ENCODE measurements at places on chromosomes 4 and X.
A peak's percentile ranks its signal among the peaks of the same experiment; 100 is the strongest.

DNA sequence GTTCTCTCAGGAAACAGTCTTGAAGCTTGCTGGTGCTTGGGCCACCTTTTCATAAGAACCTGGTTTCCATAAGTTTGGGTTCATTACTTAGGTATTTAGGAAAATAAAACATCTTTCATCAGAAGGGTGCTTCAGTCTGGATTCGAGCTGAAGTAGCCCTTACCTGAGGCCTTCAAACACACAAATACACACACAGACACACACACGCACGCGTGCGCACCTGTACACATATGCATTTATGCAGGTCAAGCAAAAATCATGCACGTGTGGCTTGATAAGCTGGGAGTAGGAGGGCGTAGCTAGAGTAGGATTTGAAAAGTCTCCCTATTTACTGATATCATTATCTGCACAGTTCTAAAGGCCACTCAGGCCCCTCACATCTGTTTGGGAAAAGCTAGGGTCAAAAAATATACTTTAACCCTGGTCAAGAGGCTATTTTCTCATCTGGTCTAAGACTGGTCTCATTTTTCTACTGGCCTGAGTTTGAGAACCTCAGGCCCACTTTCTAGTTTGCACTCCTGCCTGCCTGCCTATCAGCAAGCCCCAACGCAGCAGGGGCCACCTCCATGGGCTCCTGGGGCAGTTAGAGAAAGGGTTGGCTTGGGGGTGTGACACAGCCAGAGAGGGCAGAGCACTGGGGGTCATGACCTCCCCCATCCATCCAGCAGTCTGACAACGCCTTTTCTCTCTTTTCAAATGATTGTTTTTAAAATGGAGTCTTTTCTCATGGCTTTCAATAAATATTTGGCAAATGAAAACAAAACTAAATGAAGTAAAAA lies 64.3 kb downstream of the RASL11B start:
- no peak for DNase-seq

GRCh38 chr4:145613566-145614232 lies 5.5 kb upstream of the MMAA start:
- peak; percentile 18 for DNase-seq

GRCh38 chr4:17722356-17722700 lies 59.1 kb downstream of the FAM184B start:
- no peak for DNase-seq

- no peak for DNase-seq
These were observed 49.7 kb downstream of the NELFA start for GRCh38 chr4:1959104-1959384.

GRCh38 chrX:136200466-136200865 lies 50.7 kb downstream of the MAP7D3 start:
- DNase-seq, result peak; percentile 14

- DNase-seq, result no peak
These were observed 243.2 kb downstream of the SPOCK3 start for GRCh38 chr4:166991006-166991561.

GRCh38 chr4:183443655-183444213 lies 702 bp upstream of the CDKN2AIP start:
- DNase-seq, result peak; percentile 14

GRCh38 chr4:119671205-119671604 lies 42.6 kb upstream of the PDE5A start:
- DNase-seq, result no peak

DNA sequence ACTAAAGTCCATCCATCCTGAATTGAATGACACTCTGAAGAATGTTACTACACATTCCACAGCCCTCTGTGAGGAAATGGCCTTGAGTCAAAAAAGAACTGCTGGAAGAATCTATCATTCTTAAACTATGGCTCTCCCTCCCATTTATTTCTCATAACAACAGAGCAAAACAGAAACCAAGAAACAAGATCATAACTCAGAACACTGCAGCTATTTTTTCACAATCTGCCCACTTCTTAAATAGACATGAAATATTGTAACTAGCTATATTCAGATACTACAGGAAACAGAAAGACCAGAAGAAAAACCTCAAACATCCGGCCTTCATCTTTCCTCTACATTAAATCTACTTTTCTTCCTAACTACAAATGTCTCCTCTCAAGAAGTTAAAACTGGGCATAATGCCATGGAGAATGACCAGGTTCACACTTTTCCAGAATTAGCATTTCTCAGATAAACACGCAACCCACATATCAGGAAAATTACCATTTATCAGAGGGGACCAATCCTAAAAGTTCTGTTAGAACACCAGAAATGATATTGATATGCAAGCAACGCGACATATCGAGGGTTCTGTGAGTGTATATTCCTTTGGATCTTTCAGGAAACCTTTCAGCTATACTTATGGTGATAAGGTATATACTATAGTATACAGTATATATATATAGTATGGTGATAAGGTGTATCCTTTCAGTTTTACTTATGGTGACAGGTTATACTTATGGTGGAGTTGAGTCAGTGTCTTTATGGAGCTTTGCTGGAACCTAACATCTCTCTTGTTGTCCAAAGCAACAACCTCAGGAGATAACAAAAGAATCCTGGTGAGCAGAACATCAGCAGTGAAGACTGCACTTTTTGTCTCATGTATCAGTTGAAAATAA lies 60.4 kb upstream of the IRF2 start:
- peak; percentile 4 for DNase-seq

GRCh38 chr4:112031712-112032328 lies 113.4 kb upstream of the FAM241A start:
- DNase-seq, result peak; percentile 38

- DNase-seq, result no peak
These were observed 225.1 kb downstream of the FAM47A start for GRCh38 chrX:33906971-33907370.

DNA sequence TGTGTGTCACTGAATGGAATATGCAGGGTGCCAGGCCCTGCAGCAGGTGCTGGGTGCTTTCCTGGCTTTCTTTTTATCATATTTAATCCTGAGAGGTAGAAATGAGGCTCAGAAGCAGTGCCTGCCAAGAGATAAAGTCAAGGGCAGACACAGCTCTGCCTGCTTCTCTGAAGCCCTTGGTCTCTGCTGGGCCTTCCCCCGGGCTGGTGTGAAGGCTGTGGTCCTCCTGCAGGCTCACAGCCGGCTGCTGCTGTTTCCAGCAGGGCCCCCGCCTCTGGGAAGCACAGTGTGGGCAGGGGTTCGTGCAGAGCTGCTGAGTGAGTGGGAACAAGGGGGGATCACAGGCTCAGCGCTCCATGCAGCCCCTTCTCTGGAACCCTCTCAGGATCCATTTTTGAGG lies 49.6 kb downstream of the TBC1D14 start:
- no peak for DNase-seq

GRCh38 chrX:11665168-11666111 lies at the start of gene ARHGAP6:
TSS of gene ARHGAP6 (minus strand) at chrX:11665920. CDS start at chrX:11664828, 1,092 bp downstream.
- DNase-seq, result peak; percentile 26

GRCh38 chrX:138001226-138001625 lies 435.3 kb downstream of the ZIC3 start:
- DNase-seq, result no peak

DNA sequence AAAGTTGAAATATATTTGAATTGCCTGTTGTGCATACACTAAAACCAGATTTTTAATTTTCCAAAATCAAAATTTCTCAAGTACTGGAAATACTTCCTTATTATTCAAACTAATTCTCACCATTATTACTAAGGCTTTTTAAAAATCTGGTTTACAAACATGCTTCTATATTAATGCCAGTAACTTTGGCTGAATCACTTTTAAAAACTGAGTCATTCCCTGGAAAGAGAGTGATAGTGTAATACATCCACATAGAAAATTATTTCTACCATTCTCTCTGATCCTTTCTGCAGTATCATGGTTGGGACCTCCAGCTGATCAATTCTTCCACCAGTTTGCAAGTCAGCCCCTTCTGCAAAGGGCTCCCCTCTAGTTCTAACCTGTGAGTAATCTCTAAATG lies 165.3 kb upstream of the FAM241A start:
- no peak for DNase-seq

DNA sequence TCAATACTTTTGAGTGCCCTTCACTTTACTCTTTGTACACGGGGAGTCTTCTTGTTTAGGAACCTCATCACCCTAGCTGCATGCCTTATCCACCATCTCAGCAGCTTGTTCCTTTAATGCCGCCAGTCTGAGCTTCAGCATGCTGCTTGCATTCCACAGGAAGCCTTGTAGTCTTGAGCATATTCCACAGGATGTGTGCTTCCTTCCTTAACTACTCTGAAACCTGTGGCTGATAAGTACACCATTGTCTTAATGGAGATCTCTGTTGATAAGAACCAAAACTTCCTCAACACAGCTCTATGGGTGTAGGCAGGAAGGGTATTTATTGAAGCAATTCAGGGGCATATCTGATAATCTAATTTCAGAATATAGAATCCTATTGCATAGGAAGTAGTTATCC lies 24.4 kb upstream of the CCNI start:
- DNase-seq, result no peak

DNA sequence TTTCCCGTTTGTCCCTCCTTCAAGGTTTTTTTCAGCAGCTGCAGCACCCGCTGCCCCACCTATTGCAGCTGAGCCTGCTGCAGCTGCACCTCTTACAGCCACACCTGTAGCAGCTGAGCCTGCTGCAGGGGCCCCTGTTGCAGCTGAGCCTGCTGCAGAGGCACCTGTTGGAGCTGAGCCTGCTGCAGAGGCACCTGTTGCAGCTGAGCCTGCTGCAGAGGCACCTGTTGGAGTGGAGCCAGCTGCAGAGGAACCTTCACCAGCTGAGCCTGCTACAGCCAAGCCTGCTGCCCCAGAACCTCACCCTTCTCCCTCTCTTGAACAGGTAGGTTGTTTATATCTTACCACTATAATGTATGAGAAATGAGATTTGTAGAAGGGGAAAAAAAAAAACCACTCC lies 4.5 kb downstream of the PRR27 start:
- no peak for DNase-seq

GRCh38 chr4:141079393-141079930 lies 53.8 kb downstream of the RNF150 start:
- no peak for DNase-seq

Measured in RCC 7860 (cell line).